ENCODE measurements at places on chromosomes 2 and 18. TPM values are rescaled to one million over a fixed set of nuclear protein-coding genes. Genes with fewer than 3 reads are reported as not detected.

GRCh38 chr2:39431592-39432316, 5.3 kb downstream of the MAP4K3 start:
- DNase-seq, result no peak

- DNase-seq, result no peak
Observed at GRCh38 chr2:151007365-151007764, 254.3 kb downstream of the RBM43 start.

DNA sequence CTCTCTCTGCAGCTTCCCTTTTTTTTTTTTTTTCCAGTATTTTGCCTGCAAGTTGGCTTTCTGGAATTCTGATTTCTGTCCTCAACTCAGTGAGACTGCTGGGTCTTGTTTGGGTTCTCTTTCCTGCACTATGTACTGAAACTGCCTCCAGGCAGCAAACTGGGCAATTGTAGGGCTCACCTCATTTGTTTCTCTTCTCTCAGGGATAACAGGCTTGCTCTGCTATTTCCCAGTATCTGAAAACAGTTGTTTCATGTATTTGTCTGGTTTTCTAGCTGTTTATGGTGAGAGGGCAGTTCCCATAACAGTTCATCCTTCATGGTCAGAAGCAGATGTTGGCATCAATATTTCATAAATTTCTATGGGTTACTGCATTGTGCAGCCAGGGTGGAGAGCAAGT, 206.0 kb downstream of the CYRIA start:
- DNase-seq, result no peak

- DNase-seq, result peak; percentile 90
Observed at GRCh38 chr2:102240640-102241370, 54.0 kb downstream of the IL1RL2 start.

- DNase-seq, result no peak
Observed at GRCh38 chr2:152453129-152453911, 118.3 kb downstream of the FMNL2 start.

DNA sequence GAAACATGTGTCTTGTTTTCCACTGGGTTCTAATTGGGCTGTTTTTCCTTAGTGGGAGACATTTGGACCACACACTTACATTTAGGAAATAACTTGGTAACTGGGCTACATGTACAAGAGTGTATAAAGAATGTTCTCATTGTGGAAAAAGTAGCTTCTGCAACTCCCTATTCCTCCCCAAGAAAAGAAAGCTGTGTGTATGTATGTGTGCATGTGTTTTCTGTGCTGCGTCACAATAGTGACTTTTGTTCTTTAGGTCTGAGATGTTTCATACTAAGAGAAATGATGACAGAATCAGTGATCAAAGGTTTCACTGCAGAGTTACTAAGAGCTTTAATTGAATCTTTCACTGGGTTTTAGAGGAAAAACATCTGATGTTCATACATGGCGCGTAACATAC, 82.7 kb downstream of the TANC1 start:
- DNase-seq, result no peak

DNA sequence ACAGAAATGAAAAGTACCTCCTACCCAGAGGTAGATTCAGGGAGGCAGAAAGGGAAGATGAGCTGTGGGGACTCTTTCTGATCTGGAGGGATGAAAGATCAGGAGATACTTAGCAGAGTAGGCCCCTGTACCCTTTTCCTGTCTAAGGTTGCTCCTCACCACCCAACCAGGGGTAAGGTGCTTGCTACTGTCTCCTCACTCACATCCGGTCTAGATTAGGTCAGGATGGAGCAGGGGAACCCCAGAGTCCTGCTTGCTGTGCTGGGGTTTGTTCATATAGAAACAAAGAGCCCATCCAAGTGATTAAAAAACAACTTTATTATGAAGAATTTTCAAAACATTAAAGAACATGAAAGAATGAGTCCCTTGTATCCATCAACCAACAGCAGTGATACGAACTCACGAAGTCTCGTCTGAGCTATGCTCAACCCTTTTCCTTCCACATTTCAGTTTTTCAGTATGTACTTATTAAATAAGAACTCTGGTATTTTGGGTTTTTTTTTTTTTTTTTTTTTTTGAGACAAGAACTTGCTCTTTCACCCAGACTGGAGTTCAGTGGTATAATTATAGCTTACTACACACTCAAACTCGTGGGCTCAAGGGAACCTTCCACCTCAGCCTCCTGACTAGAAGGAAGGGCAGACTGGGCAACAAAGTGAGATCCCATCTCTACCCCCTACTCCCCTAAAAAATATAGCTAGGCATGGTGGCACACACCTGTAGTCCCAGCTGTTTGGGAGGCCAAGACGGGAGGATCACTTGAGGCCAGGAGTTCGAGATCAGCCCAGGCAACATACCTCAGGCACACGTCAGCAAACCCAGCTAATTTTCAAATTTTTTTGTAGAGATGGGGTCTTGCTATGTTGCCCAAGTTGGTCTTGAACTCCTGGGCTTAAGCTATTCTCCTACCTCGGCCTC, 28.5 kb upstream of the MCFD2 start:
- peak; percentile 40 for DNase-seq

GRCh38 chr2:6590442-6590841, 275.3 kb downstream of the CMPK2 start:
- no peak for DNase-seq

DNA sequence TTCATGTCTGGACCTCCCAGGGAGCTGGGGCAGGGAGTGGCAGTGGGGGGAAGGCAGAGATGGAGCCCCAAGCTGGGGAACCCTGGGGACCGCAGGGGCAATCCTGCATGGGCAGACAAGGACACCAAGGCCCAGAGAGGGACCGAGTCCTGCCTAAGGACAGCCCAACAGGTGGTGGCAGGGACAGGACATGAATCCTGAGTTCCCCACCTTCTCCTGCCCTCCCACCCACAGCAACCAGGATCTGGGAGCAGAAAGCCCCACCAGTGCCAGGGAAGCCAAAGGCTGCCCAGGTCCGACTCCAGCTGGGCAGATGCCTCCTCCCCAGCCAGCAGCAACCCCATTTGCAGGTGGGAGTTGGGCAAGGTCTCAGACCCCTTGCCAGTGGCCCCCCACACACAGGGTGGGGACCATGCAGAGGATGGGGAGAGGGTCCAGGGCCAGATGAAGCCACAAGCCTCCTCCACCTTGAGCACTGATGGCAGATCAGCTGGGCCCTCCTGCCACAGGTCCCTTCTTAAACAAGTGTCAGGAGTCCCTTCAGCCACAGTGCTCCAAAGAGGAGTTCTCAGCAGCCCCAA, 6.3 kb downstream of the ADRA2B start:
- DNase-seq, result peak; percentile 19

GRCh38 chr2:159064446-159065301, 96.2 kb downstream of the TANC1 start:
- DNase-seq, result no peak

- DNase-seq, result no peak
Observed at GRCh38 chr2:120496759-120497158, 150.8 kb downstream of the INHBB start.

GRCh38 chr2:74379851-74380789, at the start of gene DCTN1:
TSS of gene DCTN1 (minus strand) at chr2:74380311. CDS start at chr2:74380037, 274 bp downstream.
- DNase-seq, result peak; percentile 42

DNA sequence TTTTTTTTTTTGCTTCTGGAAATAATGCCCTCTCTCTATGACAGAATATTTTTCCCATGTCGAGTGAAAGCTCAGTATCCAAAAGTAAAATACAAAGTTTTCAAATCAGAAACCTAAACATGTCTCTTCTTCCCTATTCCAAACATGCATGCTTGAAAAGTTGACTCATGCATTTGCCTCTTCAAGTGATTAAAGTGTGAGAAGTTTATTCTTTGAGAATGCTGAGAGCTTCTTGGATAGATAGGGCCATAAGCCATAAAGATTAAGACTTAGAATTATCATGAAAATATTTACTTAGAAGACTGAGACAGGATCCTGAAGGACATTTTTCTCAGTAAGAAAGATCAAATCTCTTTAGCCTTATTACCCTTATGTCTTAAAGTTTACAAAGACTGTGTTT, 98.6 kb upstream of the EPB41L5 start:
- DNase-seq, result no peak

- no peak for DNase-seq
Observed at GRCh38 chr2:11573418-11574175, 39.8 kb downstream of the GREB1 start.

DNA sequence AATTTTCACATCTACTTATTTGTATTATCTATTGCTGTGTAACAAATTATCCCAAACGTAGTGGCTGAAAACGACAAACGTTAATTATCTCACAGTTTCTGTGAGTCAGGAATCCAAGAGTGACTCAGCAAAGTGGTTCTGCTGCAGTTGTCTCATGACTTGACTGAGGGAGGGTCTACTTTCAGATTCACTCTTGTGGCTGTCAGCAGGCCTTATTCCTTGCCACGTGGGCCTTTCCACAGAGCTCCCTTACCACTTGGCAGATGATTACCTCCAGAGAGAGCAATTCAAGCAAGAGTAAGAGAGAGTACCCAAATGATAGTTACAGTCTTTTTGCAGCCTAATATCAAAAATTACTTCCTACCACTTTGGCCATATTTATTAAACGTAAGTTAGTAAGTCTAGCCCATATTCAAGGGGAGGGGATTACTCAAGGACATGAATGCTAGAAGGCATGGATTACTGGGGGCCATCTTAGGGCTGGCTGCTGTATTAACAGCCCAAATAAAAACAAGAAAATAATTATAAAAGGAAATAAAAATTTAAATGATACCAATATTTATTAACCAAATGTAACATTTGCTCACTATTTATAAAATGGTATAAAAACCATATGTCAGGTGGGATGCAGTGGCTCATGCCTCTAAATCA, 48.7 kb upstream of the NBEAL1 start:
- DNase-seq, result no peak

DNA sequence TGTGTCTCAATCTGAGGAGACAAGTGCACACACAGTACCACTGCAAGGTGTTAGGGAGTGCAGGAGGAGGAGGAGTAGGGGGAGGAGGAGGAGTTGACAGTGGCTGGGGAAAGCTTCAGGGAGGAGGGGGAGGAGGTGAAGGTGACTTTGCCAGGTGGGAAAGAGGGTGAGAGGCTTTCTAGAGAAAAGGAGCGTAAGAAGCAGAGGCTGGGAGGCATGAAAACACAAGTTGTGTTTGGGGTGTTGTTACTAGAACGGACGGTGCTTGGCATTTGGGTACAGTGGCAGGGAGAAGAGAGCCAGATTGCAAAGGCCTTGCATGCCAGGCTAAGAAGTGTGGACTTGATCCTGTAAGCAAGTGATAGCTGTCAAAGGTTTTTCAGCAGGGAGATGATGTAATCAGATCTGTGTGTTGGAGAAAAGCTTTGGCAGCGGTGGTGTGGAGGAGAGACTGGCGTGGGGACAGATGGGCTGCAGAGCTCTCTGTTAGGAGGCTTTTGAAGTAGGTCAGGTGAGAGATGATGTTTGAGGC, 16.2 kb downstream of the TANC1 start:
- DNase-seq, result no peak

- DNase-seq, result no peak
Observed at GRCh38 chr2:50951437-50951836, 80.5 kb downstream of the NRXN1 start.

DNA sequence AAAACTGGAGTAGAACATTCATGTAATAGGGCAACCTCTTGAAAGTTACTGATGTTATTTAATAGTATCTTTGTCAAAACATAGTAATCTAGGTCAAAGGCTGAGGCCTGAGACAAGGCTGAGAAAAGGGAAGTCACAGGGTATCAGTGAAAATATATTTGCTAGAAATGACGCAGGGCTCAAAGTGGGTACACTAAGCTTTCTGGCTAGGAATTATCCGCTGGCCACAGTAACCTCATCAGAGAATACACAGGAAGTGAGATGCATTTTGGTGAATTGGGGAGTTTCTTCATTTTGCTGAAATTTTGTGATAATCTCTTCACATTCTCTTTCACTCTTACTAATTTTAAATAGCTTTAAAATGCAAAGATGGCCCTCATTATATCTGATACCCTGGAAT, 206.8 kb downstream of the OTX1 start:
- no peak for DNase-seq

DNA sequence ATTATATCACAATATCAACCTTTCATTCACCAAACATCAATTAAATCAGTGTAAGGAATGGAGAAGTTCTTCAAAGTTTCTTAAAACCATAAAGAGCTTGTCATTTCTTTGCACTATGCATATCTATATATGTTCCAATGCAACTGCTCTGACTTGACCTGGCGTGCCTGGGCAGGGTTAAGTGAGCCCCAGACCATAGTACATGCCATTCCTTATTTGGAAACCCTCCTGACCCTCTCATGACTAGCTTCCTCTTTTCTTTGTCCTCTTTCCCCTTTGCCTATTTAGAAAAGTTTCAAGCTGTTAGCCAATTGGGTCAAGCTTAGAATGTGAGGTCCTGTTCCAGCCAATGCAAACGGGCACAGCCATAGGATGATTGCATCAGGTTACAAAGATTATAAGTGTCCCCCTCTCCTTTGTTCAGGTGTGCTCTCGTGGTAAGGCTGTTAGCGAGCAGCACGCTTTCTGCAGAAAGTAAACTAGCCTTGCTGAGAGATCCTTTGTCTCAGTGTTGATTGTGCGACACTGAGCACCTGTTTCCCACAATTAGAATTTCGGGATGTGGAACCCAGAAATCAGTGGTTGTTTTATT, 78.2 kb upstream of the UXS1 start:
- no peak for DNase-seq

GRCh38 chr2:2806711-2807110, 475.6 kb upstream of the MYT1L start:
- no peak for DNase-seq

- no peak for DNase-seq
Observed at GRCh38 chr18:8450013-8450412, 159.2 kb upstream of the RAB12 start.

GRCh38 chr18:10401521-10401920, 52.9 kb upstream of the APCDD1 start:
- no peak for DNase-seq

DNA sequence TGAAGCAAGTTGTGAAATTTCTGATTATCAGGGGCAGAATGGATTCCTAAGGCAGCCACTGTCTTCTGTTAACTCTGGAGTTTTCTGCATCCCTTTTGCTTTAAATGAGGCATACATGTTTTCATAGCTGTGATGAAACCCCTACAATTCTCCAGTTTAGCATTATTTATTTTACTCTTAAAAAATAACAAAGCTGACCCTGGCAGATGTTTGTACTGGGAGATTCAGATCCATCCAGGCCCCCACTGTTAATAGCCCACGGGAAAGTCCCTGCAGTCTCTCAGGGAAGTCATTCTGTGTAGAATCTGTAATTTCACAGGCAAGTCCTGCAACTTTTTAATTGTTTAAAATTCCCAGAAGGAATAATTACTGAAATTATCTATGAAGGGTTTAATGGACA, 353 bp upstream of the SULT1C4 start:
- DNase-seq, result no peak

GRCh38 chr2:44083054-44083453, 85.6 kb upstream of the PPM1B start:
- no peak for DNase-seq

DCC gene
- total RNA-seq, result not detected

CCDC102B gene
- 3.9 TPM for total RNA-seq

SLC14A1 gene
- total RNA-seq, result 3.1 TPM

COL4A4 gene
- not detected for total RNA-seq

LRRTM1 gene
- total RNA-seq, result not detected

CCDC68 gene
- not detected for total RNA-seq

SULT1C4 gene
- not detected for total RNA-seq

AAK1 gene
- total RNA-seq, result 144 TPM

FZD7 gene
- total RNA-seq, result 0.44 TPM
